Stimulated activated CD8-positive, alpha-beta memory T cell treated with anti-CD3 and anti-CD28 coated beads, Interleukin-12 subunit alpha, Interleukin-12 subunit beta, amount 100 ng/mL, for 4 hours (primary cell): ENCODE measurements at places on chromosomes 16 and 17.

GRCh38 chr16:54106057-54106456, 180.5 kb downstream of the IRX3 start:
- no peak for DNase-seq

DNA sequence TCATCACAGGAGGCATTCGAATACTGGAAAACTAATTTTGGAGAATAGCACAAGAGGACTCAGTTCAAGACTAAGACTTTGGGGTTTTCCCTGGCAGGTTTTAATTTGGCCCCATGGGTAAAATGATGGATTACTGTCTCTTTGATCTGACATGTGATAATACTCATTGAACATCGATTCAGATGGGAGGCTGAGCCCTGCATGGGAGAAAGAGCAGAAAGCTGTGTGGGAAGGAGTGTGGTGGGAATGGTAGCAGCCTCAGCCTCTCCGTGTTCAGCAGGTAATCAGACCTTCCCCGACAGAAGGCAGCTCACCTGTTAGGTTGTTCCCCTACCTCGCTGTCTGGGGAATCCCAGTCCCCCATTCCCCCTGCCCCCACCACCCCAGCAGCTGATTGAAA, 124.7 kb upstream of the TNRC6C start:
- DNase-seq = no peak

DNA sequence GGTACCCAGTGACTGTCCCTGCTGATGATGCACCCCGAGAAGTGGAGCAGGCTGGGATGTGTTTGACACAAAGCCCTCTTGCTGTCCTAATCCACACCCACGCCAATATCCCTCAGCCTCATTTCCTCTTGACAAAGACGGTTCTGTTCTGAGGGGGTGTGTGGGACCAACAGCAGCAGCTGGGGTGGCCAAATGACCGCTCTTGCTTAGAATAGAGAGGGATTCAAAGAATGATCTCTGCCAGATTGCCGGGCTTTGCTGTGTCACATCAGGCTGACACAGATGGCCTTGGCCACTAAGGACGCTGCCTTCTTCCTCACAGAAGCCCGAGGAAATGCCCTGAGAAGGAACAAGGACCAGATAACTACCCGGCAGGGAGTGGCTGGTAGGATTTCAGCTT, 250.7 kb downstream of the NTN1 start:
- no peak for DNase-seq

DNA sequence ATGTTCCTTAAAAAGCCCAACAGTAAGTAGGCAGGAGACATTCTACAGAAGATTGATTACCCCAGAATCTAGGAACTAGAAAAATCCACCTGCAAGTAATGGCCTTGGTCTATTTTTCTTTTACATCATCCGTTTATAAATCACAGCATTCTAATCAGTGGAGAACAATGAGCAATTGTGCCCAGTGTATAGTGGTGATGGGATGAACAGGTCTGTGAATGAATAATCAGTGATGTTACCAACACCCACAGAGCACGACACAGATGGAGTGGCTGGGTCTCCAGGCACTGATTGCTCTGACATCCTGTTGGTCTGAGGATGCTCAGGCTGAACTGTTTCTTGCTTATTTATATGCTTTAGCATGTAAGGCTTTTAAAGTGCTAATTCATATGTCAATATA, 1251.2 kb upstream of the CDH8 start:
- no peak for DNase-seq

DNA sequence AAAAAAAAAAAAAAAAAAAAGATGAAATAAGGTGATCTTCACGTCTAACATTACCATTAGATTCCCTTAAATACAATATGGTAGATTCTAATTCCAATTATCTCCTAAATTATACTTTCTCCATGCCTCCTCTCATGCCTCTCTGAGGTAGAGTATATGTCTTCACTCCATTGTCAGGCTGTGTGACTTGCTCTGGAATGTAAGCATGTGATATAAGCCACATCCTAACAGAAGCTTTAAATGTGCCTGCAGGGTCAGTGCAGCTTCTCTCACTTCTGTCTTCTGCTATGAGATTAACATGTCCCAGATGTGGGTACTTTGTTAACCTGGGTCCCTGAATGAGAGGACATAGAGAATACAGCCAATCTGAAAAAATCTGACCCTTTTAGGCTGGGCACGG, 32.6 kb downstream of the MED13 start:
- DNase-seq = no peak
